ENCODE measurements at places on chromosomes 3 and 15.

DNA sequence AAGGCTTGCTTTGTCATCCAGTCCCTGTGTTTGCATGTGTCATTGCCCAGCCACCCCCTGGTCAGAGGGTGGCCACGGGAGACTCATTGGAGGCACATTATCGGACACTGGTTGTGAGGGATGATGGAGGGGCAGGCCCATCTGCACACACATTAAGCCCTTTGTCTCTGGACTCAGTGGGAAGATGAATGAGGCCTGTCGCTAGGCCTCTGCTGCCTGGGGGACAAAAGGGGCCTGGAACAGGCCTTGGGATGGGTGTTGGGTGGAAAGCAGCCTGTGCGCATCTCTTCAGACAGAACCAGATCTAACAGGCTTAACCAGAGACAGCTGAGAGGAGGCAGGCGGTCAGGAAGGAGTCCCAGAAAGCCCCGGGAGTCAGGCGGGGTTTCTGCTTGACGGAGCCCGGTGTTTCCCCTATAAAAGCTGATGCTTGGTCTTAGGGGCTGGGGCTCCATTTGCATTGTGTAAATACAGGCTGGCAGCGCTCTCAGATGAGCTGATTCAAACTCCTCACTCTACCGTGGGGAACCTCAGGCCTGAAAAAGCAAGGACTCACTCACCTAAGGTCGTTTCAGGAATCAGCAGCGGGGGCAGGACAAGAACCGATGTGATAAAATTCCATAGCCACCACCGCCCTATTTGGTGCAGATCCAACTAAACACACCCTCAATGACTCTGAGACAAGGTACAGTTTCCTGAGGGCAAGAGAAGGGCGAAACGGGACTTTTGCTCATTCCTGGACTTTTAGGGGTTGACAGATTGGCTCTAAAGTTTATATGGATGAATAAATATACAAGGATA, 17.1 kb upstream of the SKIC8 start:
- DNase-seq, result no peak

DNA sequence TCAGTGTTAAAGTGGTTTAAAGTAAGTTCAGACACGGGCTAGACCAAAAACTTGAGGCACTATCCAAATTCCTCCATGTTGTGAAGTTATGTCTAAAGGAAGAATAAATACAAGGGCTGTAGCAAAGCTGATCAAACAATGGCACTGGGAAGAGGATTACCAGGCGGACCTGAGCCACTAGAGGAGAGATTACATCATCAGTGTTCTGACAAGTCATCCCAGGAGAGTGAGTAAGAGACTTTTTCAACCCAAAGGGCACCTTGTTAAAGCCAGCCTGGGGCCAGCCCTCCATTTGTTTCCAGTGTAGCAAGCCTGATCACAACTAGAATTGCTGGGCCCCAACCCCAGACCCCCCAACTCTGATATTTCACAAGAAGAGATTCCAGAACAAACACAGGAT, 166.9 kb downstream of the DCLK3 start:
- DNase-seq, result no peak

DNA sequence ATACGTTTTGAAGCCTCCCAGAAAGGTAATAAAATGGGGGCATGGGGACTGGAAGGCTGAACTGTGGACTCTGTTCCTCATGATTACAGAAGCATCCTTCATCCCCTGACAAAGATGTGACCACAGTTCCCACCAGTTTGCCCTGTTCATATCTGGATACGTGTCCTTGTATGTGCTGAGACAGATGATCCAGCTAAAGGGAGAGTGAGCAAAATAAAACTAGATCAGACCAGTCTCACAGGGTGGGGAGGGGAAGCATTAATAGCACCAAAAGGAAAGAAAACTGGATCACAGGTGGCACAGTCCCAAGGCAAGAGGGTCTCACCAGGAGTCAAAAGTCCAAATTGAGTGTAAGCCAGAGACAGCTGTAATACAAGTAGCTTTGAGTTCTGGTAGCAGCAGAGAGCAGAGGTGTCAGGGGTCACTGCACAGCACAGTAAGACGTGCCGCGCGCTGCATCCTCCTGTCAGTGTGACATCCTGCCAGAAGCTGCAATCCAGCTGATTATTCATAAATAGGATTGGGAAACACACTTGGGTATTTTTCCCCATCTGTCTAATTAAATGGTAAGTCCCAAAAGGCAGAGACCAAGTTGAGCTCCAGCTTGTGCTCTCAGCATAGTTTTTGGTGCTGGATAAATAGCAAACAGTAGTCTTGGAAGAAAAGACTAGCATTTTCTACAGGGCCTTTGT, 560.0 kb upstream of the CFAP20DC start:
- DNase-seq, result no peak

DNA sequence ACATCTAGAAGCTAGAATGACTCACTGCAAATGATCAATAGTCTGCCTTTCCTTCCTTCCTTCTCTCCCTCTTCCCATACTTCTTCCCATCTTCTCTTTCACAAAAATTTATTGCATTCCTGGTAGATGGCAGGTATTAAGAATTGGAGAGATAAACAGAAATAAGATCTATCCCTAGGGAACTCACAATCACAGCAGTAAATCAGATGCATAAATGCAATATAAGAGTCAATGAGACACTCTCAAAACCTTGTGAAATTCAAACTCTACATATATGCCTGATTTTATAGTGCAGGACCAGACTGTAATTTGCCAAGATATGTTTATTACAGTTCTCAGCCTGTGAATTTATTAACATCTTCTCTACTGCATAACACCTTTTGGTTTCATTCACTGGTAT, 78.3 kb upstream of the ARL6 start:
- DNase-seq, result no peak

- no peak for DNase-seq
Observed at GRCh38 chr3:9565316-9565715, 11.7 kb upstream of the LHFPL4 start.

DNA sequence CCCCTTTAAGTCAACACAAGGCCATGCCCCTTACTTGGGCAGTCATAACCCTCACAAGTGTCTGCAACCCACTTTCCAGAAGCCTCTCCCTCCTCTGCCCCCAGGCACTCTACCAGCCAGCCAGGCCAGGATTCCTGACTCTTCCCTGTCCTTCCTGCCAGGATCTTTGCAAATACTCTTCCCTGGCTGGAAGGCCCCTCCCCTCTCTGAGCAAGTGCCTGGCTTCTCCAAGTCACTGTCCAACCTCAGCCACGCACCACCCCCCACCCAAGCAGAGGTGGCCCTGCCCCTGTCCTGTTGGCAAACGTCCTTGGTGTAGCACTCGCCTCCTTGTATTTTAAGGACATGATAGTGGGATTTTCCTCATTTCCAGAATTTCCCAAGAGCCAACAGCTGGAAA, 54.7 kb upstream of the USP3 start:
- DNase-seq, result no peak

GRCh38 chr3:48661501-48662144, 1.1 kb downstream of the CELSR3 start:
- peak; percentile 91 for DNase-seq

- DNase-seq, result no peak
Observed at GRCh38 chr3:187046033-187046432, 93.3 kb downstream of the RPL39L start.

GRCh38 chr3:94069194-94069813, 6.4 kb downstream of the NSUN3 start:
- DNase-seq, result peak; percentile 41

DNA sequence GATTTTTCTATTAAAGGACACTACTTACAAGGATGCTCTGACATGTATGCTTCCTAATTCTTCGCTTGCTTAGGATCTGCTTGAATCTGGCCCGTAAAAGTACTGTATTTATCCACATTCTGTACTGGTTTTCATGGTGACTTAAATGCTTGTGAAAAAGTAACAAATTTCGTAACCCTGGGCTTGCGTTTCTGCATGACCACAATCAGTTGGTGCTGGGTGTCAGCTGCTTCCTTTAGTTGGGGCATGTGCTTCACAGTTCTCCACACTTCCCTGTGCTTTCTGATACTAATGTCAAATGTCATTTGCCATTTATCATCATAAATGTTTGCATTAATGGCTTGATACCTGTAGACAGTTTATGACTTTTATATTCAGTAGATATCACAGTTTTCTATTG, 218.4 kb upstream of the MLF1 start:
- no peak for DNase-seq

- DNase-seq, result no peak
Observed at GRCh38 chr15:45107941-45108630, 5.9 kb downstream of the DUOX2 start.

GRCh38 chr15:38648121-38648843, 83.7 kb upstream of the RASGRP1 start:
- DNase-seq, result peak; percentile 25

- DNase-seq, result no peak
Observed at GRCh38 chr3:51980253-51980652, 3.1 kb upstream of the ACY1 start.

- DNase-seq, result no peak
Observed at GRCh38 chr3:157300981-157301663, 135.5 kb upstream of the PTX3 start.

GRCh38 chr3:71504250-71505036, 79.1 kb downstream of the FOXP1 start:
- no peak for DNase-seq

DNA sequence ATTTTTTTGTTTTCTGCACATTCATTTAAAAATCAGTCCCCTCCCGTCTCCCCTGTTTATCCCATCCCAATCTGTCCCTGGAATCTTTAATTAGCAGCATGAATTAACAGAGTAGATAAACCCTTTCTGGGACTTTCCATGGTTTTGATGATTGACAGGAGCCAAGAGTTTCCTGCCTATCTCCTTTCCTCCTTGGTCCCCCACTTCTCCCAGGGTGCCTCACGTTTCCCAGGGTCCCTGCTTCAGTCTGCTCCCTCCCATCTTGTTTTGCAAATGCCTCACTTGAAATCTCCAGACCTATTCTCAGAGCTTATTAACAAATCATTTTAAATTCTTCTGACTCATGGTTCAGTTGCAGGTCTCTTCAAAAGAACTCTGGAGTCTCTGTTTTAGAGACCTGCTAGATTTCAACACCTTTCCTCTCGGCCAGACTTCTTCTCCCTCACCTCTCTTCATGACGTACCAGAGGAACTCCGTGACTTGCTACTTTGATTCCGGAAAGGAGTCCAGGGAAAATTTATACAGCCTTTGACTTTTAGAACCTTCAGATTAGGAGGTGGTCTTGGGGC, 238.5 kb downstream of the ITPR1 start:
- DNase-seq, result no peak

DNA sequence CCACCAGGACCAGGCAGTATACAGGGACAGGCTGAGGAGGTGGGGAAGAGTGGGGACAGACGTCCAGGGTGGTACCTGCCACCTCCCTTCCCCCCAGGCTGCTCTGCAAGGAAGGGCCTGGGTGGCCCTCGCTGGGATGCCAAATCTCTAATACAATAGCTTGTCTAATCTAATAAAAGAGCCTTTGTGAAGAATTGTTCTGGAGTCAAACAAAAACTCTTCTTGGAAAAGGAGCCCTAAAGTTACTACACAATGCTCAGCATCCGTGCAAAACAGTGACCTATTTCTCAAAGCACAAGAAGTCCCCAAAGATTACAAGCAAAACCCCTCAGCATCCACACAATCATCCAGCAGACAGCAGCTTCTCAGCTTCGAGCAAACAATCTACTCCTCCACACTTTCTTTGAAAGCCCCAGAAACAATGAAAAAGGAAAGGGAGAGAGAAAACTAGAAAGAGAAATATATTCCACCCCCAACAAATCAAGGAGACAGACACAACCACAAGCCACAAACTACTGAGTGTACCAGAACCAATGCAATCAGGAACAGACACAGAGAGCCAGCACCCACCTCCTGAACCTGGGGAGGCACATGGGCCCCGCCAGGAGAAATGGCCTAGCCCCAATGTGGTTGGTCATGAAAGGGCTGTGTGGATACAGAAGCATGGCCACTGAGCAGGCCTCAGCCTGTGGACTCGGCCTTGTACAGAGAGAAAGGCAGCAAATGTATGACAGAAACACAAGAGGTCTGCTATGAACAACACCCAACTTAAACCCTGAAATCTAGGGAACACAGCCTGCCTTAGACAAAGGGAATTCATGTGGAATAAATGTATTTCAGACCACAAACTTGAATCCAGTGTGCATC, 177.1 kb upstream of the CHRNA7 start:
- no peak for DNase-seq

GRCh38 chr3:25386686-25387255, 41.3 kb upstream of the RARB start:
- DNase-seq, result no peak

DNA sequence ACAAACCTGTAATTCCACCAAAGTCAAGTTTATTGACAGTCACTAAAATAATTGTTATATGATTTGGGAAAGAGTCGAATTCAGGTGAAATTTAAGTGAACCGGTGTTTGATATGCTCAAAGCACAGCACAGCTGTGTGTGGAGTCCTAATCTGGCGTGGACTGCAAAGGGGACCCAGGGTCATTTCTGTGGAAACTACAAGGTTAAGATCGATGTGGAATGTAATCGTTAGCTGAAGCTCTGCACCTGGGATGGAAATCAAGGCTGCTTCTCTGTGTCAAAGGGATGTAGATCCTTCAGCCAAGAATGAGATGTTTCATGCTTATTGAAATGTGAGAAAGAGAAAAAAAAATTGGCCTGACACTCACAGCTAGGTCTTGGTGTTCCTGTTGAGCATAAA, 1.6 kb upstream of the ELP6 start:
- no peak for DNase-seq

DNA sequence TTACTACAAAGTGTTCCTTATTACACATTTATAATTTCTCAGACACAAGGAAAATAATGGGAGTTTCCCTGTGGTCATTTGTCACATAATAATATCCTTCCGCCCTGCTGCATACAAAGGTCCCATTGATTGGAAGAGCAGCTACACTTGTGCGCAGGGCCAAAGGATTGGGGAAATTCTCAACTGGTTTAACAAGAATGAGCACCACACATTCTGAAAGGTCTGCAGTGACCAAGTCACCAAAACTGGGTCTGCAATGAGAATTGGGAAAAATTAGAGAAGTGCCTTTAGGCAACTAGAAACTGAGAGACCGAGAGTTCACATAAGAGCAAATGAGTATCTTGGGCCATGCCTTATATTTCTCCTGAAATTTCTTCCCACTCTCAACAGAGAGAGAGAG, 98.2 kb upstream of the NR2F2 start:
- DNase-seq, result peak; percentile 83

- DNase-seq, result no peak
Observed at GRCh38 chr15:50687302-50687902, 805 bp upstream of the TRPM7 start.

- no peak for DNase-seq
Observed at GRCh38 chr3:128882719-128883118, 3.3 kb downstream of the ACAD9 start.

GRCh38 chr3:155712008-155712407, 32.9 kb downstream of the PLCH1 start:
- DNase-seq, result peak; percentile 21

Measured in COLO829 (cell line).